Left forelimb (tissue), 1 donor: ENCODE measurements at places on chromosomes 4 and X.

GRCh38 chr4:15332377-15332776, 95.5 kb upstream of the C1QTNF7 start:
- DNase-seq: no peak

- DNase-seq: no peak
Measured at GRCh38 chrX:123869488-123869887, 9.6 kb downstream of the XIAP start.

- DNase-seq: no peak
Measured at GRCh38 chr4:109729117-109729717, 653 bp downstream of the PLA2G12A start.

DNA sequence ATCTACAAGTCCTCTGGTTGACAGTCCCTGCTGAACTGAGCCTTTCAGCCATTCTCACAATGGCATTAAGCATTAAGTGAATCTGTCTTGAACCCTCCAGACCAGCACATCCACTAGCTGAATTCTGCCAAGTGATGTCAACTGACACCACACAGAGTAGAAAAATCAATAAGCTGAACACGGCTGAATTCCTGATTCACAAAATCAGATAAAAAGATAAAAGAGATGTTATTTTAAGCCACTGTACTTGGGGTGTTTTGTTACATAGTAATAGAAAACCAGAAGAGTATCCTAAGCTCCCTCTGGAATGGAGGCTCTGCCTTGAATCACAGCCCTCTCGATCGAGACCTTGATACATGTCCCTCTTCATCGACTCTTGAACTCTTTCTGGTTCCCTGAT, 336.5 kb downstream of the DMD start:
- DNase-seq: no peak

DNA sequence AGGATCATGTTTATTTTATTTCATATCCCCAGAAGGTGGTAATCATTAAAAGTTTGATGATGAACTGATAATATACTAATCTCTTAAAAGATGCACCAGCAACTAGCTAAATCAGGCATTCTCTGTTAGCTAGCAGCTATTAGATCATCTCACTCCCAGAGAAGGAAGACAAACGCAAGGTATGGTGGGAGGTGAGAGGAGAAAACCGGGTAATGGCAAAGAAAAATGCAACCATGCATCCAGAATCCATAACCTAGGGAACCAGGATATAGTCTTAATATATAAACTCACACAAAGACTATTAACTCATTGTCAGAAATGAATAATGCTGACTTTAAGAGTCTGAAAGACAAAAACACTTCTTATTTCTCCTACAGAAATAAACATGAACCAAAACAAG, 66.1 kb downstream of the WNK3 start:
- no peak for DNase-seq

DNA sequence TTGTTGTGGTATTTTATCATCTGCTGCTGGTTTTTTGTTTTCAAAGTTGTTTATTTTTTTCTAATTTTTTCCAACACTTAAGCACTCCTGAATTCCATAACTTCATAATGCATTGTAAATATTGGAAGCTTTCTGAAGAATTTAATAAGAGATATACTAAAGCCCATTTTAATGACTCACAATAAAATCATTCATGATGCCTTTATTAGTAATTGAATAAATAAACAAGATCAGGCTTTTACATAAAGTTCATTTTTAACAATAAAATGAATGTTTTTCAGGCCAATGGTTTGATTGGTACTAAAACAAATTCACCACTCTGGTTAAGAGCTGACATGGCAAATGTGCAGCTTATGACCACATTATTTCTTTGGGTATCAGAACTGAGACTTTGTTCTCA, 408.2 kb upstream of the SMIM31 start:
- no peak for DNase-seq

DNA sequence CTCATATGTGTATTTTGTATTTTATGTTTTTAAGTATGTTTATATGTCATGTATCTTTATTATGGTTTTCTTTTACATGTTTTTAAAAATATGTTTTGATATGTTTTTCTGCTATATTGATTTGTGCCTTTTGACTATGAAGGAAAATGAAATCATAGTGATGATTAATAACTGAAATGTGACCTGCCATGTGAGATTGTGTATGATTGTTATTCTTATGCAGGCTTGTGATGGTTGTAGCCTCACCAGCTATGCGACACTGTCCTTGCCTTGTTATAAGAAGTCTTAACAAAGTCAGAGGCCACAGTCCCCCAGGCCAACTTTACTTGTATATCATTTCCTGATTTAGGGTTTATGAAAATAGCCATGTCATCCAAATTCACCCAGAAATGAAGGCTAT, 83.2 kb downstream of the TMEM131L start:
- DNase-seq: no peak
